ENCODE measurements at places on chromosomes 11 and 22.

GRCh38 chr11:61610905-61611304 lies 30.0 kb upstream of the SYT7 start:
- DNase-seq = no peak

DNA sequence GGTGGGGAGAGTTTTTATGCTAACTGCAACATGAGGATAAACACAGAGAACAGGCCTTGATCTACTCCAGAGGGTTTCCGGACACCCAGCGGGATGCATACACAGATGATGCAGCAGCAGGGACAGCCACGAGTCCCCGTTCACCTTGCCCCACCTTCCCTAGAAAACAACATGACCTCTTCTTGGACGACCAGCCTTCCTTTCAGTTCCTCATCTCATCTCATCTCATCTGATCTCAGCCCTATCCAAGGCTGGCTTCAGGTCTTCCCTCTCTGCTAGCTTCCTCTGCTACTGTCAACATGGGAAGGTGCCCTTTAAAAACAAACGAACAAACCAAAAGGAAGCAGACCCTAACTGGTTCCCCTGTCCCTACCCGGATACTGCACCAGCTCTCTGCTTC lies 1356.2 kb downstream of the TBC1D22A start:
- DNase-seq = no peak

- DNase-seq = peak; percentile 93
These were observed 30.9 kb downstream of the C22orf31 start for GRCh38 chr22:29030618-29031226.

DNA sequence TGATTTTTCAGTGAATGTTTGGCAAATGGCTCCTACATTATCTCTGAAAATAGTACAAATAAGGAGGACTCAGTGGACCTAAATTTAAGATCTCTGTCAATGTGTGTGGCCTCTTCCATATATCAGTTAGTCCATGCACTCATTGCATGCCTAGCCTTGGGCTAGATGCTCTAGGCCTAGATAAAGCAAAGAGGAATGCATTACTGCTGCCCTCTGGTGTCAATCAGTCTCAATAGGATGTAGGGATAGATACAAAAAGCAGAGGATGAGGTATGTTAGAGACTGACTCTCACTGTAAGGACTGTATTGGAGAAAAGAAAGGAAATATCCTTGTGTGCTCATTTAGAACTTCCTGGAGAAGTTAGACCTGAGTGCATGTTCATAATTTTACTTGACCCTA lies 42.0 kb downstream of the MS4A2 start:
- peak; percentile 55 for DNase-seq

GRCh38 chr11:133156986-133157745 lies 375.1 kb downstream of the OPCML start:
- no peak for DNase-seq

GRCh38 chr11:43927925-43928707 lies 14.3 kb upstream of the C11orf96 start:
- no peak for DNase-seq

DNA sequence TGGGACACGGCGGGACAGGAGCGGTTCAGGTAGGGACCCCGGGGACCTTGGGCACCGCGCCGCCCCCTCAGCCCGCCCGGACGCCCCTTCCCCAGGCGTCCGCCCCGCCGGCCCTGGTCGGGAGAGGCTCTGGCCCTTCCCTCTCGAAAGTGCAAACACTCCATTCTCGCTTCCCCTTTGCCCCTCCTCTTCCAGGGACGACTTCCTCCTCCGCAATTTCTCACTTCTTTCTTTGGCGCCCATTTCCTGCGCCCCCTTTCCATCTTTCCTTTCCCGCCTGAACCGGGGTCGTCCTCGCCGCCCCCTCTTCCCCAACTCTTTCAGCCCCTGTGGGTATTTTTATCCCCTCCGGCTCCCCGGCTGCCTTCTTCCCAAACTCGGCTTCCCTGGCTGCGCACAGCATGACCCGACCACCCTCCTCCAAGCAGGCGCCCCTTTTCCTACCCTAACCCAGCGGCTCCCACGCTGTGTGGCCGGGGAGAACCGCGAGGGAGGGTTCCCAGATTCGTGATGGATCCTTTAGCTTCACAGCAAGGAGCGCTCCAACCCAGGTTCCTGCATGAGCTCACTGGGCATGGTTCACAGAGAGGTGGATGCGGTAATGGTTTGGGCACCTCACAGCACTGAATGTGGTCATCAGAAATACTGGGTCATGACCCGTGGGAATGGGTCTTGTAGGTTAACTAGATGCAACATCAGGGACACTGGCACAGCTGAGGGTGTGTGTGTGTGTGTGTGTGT lies 689 bp downstream of the RAB39A start:
- no peak for DNase-seq

- no peak for DNase-seq
These were observed 1.1 kb downstream of the FEN1 start for GRCh38 chr11:61793829-61794204.

GRCh38 chr11:62054484-62055121 lies 69.2 kb upstream of the INCENP start:
- DNase-seq = peak; percentile 78

GRCh38 chr11:124830749-124831148 lies 30.5 kb upstream of the MSANTD2 start:
- DNase-seq = no peak

GRCh38 chr11:45041596-45041995 lies 90.9 kb upstream of the TP53I11 start:
- DNase-seq = no peak

DNA sequence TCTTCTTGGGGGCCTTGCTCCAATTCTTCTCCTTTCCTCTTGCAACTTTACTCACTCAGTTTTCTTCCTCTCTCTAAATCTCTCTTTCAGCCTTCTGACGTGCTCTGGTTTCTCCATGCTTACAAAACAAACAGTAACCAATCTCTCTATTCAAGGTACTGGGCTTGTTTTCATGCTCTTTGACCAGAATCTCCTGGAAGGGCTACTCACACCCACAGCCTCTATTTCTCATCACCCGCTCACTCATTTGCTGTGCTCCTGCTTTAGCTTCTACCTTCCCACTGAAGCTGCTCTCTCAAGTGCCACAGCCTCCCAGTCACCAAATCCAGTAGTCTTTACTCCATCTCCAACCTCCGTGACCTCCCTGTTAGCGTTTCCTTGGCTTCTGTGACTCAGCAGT lies 60.4 kb downstream of the SERGEF start:
- DNase-seq = no peak

DNA sequence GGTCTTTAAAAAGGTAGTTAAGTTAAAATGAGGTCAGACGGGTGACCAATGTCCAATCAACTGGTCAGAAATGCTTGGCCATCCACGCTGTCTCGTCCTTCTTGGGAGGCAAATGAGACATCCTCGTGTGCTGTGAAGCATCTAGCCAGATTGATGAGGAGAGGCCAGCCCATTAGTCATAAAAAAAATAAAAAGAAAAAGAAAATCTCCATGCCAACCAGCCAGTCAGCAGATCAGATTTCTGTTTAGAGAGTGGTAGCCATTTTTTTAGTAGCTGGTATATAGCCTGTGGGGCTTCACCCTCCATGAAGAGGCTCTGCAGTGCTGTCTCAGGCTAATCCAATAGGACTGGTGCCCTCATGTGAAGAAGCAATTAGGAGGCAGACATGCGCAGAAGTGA lies 343.1 kb upstream of the SYN3 start:
- DNase-seq = no peak

DNA sequence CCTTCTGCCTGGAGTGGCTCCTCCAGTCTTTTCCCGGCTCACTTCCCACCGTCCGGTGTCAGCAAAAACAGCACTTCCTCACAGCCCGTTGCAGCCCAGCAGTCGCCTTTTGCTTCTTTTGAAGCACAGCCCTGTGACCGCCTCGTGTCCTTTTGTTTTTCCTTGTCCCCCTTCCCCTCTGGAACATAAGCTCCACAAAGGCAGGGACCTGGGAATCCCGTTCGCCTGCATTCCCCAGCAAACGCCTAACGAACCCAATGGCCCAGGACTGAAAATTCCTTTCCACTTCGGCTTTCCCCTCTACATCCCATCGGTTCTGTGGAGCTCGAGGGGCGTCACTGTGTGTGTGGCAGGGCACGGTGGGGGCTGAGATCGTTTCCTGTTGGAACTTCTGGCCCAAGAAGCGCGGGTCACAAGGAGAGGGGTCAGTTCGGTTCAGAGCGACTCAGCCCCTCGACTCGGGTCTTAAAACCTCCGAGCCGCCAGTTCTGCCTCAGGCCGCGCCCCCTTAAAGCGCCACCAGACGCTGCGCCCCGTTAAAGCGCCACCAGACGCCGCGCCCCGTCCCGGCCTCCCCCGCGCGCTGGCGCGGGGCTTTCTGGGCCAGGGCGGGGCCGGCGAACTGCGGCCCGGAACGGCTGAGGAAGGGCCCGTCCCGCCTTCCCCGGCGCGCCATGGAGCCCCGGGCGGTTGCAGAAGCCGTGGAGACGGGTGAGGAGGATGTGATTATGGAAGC lies 841 bp downstream of the RIC8A start:
- peak; percentile 55 for DNase-seq

DNA sequence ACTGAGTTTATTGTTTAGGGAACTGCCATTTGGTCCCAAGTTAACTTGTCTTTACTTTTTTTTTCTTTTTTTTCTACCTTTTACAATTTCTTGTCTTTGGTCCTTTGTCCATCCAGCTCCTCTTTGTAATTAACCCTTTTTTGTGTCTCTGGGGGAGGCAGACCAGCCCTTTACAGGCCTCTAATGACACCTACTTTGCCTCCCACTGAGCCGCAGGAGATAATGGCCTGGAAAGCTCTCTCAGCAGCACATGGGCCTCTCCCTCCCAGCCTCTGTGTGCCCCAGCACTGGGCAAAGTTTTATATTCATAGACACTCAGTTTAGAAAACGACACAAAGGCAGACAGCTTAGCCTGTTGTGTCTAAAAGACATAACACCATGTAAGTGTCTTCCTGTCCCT lies 480.4 kb downstream of the SOX6 start:
- DNase-seq = no peak

DNA sequence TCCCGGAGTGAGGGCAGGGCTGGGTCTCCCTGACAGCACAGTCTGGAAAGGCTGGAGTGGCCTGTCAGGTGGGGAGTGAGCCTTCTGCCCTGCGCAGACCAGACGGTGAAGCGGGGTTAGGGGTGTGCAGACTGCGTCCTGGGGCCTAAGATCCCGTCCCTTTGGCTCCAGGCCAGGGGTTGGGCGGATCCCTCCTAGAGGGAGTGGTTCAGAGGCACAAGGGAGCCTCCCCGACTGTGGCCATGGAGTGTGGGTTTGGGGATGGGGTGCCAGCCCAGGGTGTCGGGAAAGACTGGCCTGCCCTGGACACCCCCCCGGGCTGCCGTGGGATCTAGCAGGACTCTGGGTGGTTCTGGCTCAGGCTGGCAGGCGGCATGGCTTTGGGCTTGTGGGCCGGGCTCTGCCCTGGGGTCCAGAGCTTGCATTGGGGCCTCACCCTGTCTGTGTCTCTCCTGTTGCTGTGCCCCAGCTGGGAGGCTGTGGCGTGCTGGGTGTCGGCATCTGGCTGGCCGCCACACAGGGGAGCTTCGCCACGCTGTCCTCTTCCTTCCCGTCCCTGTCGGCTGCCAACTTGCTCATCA lies 19.5 kb downstream of the TSPAN4 start:
- no peak for DNase-seq

All from HepG2 (cell line).